HCT116 (cell line): ENCODE measurements at places on chromosomes 11 and 22.

DNA sequence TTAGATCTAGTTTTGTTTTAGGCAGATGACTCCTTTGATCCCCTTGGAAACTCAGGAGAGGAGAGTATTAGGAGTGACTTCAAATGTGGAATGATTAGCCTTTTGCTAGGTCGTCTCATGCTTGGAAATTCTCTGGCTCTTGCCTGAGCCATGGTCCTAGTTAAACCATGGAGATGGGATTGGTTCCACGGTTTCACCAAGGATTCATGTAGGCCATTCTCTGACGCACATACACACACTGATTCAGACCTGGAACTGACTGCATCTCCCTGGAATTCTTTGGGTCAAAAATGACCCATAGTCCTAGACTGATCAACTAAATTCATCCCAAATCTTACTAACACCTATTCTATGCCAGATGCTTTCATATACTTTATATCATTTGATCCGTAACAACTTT is 56.5 kb downstream of the POLD3 start:
- DNase-seq = no peak

DNA sequence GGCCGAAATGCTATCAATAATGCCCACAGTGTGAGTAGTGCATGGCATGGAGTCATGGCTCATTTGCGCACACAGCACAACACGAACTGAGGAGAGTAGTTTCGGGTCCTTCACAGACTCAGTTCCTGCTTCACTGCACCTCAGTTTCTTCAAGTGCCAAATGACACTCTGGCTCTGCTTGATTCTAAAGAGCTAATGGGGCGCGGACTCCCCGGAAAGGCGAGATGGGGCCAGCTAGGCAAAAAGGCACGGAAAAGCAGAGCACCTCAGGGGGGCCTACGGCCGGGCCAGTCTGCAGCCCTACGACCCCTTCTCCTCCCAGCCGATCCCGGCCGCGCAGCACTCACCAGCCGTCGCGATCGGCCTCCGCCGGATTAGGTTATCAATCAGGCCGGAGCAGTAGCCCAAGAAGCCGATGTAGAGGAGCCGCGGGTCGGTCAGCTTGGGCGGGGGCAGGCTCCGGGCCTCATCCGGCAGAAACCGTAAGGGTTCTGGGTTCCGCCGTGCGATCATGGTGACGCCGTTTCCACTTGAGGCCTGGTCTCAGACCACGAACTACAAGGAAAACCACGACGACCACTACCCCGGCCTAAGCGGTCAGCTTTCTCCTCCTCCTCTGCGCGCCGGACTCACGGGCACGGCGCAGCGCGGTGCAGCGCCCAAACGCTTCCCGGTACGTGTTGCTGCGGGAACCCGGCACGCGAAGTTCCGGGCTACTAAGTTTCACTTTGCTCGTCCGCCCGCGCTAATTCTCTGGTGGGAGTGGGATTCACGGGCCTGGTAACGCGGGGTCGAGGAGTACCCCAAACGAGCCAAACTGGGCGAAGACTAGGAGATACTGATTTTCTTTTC is at the start of gene NDUFC2:
NDUFC2 (minus strand) TSS at position 631 of the 852 bp plus-strand sequence; CDS start at position 513, 118 bp downstream.
- peak; percentile 57 for DNase-seq

GRCh38 chr11:15805726-15806125 is 550.6 kb downstream of the SOX6 start:
- DNase-seq = no peak

GRCh38 chr11:76062733-76063132 is 143.6 kb downstream of the WNT11 start:
- no peak for DNase-seq

DNA sequence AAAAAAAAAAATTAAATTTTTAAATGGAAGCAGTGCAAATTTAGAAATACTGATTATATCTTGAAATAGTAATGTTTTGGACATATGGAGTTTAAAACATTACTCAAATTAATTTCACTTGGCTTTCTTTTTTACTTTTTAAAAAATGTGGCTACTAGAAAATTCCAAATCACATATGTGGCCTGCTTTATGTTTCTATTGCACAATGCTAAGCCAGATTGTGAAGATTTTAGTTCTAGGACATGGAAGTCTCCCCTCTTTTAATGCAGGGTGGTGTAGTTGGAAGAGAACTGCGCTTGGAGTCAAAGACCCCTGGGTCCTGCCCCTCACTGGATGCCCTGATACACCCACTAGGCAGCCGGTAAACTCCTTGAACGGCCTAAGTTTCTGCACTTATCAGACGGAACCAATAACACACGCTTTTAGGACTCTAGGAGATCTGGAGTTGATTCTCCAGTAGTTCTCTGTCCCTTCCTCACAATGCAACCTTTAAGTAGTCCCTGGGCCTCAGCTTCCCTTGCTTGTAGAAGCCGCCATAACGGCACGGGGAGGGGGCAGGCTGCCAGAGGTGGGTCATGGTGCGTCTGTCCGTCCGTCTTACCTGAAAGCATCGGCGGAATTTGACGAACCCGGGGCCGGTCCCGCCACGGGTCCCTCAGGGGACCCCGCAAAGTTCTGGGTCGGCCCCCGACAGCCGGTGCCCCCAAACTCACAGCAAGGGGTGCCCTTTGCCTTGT is 505 bp downstream of the FAM227A start:
- DNase-seq = no peak

DNA sequence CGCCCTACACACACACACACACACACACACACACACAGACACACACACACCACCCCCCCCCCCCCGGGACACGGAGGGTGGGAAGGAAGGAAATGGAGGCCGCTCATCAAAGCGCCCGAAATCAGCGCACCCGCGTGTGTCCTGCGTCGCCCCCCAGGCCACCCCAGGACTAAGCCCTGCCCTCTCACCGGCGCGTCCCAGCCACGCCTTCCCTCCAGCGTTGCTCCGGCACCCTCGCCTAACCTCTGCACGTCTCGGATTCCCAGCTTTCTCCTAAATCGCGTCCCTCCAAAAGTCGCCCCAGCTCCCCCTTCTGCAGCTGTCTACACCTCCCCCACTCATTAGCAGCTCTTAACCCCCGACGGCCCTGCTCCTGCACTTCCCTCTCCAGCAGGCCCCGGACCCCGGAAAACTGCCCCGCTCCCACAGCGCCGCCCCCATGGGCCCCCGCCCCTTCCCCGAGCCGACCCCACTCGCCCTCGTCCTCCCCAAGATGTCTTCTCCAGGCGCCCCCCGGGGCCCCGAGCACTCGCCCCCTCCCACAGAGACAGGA is 557 bp downstream of the PACSIN2 start:
- DNase-seq = no peak

- DNase-seq = no peak
Measured at GRCh38 chr11:24078018-24078417, 418.8 kb upstream of the LUZP2 start.

DNA sequence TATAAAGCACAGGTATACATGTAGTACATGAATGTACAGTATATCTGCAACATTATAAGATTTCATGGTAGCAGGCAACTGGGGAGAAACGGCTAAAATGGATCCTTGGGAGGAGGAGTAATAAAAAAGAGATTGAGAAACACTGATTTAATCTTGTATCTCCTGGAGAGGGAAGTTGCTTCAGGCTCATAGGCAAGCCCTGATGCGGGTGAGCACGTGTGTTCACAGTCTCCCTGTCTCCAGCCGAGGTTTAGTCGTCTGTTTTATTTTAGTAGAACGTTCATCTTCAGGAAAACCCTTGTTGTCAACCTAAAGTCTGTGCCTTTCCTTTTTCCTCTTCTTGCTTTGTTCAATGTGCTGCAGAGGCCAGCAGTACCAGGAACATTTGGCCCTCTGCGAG is 21.8 kb upstream of the SLC25A18 start:
- no peak for DNase-seq

DNA sequence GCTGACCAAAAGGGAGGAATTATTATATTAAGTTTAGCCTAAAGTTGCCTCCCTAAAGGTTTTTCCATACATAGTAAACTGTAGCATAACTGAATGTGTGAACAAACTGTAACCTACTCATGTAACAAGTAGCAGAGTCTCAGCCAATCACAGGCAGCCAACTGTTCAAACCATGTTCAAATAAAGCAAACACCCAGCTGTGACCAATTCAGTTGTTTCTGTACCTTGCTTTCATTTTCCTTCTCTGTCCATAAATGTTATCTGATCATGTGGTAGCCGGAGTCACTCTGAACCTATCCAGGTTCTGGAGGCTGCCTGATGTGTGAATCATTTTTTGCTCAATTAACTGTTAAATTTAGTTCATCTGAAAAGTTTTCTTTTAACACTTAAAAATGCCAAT is 373.5 kb downstream of the GUCY1A2 start:
- DNase-seq = no peak

GRCh38 chr22:46735747-46736608 is 2.1 kb downstream of the CERK start:
- DNase-seq = no peak

- DNase-seq = no peak
Measured at GRCh38 chr11:2751523-2752203, 51.9 kb upstream of the KCNQ1OT1 start.

GRCh38 chr11:126597041-126597440 is 241.6 kb downstream of the ST3GAL4 start:
- no peak for DNase-seq

- DNase-seq = no peak
Measured at GRCh38 chr22:39453765-39454378, 2.9 kb upstream of the MGAT3 start.

GRCh38 chr22:42684462-42685195 is 35.4 kb upstream of the CYB5R3 start:
- no peak for DNase-seq

- DNase-seq = no peak
Measured at GRCh38 chr11:78796956-78797355, 222.3 kb upstream of the NARS2 start.
